ENCODE measurements at places on chromosomes 2 and 18. TPM values are rescaled to one million over a fixed set of nuclear protein-coding genes. Genes with fewer than 3 reads are reported as not detected.

GRCh38 chr18:70331456-70332097, 42.7 kb downstream of the SOCS6 start:
- no peak for DNase-seq

The DSG4 gene
- total RNA-seq = not detected

The SPP2 gene
- not detected for total RNA-seq

The IL37 gene
- not detected for total RNA-seq

GRCh38 chr2:100581277-100581612, 18.5 kb downstream of the PDCL3 start:
- DNase-seq = no peak

DNA sequence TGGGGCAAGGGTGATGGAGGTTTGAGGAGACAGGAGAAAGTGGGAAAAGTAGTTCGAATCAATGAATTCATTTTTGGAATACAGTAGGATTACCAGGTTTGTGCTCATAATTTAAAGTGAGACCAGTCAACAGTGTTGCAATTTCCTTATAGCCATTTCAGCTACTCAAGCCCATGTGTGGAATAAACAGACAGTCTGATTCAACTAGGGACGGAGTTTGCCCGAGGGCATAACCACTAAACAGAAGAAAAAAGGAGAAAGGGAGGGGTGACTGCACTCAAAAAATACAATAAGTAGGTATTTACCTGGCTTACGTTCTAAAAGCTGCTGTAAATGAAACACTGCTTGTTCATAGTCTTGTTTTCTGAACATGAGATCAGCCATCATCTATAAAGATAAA, 55.2 kb downstream of the TTC21B start:
- no peak for DNase-seq

GRCh38 chr2:69278366-69278765, 108.7 kb downstream of the GFPT1 start:
- no peak for DNase-seq

- DNase-seq = no peak
Observed at GRCh38 chr2:220071696-220072095, 444.3 kb downstream of the SLC4A3 start.

DNA sequence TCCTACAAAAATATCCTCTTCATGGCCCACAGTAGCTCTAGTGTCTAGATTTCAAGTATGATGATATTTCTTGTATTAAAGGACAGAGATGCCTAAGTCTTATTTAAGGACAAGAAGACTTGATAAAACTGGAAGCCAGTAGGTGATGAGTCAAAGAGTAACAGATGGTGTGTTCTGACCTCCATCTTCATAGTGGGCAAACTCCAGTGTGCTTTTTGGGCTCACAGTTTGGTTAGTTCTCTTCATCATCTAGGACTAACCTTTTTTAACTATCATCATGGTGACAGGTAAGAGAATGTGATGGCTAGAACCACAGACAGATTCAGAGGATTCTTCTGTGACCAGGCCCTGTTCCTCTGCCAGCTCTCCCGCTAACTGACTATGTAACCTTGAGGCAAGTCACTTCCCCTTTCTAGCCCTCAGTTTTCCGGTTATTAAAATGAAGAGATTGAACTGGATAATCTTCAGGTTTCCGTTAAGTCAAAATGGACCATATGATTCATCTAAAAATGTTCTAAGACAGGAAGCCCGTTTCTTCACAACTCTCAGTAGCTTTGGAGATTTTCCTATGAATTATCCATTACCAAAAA, 140.3 kb upstream of the RASGRP3 start:
- no peak for DNase-seq

DNA sequence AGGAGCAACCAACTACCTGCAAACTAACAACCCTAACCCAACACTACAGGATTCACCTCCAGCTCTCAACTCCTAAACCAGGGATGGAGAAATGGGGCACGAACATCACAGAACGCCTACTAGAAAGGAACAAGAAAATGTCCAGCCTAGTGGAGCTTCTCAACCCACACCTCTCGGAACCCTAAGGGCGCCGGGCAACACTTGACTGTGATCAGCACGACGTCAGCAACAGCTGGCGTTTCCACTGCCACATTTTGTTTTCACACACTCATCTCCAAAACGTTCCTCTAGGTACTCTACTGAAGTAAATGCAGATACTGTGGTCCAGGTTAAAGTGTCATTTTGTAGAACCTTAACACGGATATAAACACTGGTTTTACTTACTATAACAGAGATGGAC, 4.2 kb downstream of the RNASEH1 start:
- no peak for DNase-seq

The TXNL1 gene
- total RNA-seq = 29.9 TPM

- no peak for DNase-seq
Observed at GRCh38 chr2:61257446-61257845, 95.5 kb downstream of the C2orf74 start.

- DNase-seq = no peak
Observed at GRCh38 chr2:221981912-221982470, 316.8 kb downstream of the PAX3 start.

- no peak for DNase-seq
Observed at GRCh38 chr2:43605851-43606250, 10.0 kb upstream of the THADA start.

GRCh38 chr2:231198291-231199173, at the start of gene ARMC9:
Gene ARMC9, plus strand, starts transcription at chr2:231198631. Its CDS starts 7,608 bp downstream, at chr2:231206239.
- DNase-seq = no peak
